ENCODE measurements at places on chromosomes 16 and 17. TPM values are rescaled to one million over a fixed set of nuclear protein-coding genes. Genes with fewer than 3 reads are reported as not detected.

Gene GRAPL
- total RNA-seq = 5.9 TPM

Gene ARL4D
- 3.2 TPM for total RNA-seq

Gene PLCG2
- total RNA-seq = 13.7 TPM

Gene RPL27
- 1,049 TPM for total RNA-seq

Gene WFIKKN1
- 0.44 TPM for total RNA-seq

Gene EFCAB5
- 0.60 TPM for total RNA-seq

Gene LITAFD
- total RNA-seq = not detected

Gene RND2
- total RNA-seq = 0.07 TPM

Gene ACSM2A
- not detected for total RNA-seq

Gene MTSS2
- total RNA-seq = 2.0 TPM

Gene PPL
- not detected for total RNA-seq

Gene NDUFAF8
- total RNA-seq = 71.9 TPM

Gene RNF112
- total RNA-seq = not detected

Gene XYLT2
- 63.9 TPM for total RNA-seq

Gene GP1BA
- total RNA-seq = not detected

Gene CD300E
- not detected for total RNA-seq

Gene TUFM
- 264 TPM for total RNA-seq

Gene ESRP2
- 0.10 TPM for total RNA-seq

Gene ATP1B2
- 0.54 TPM for total RNA-seq

Gene CIITA
- 12.0 TPM for total RNA-seq

Gene PPY
- not detected for total RNA-seq

Gene ADAM11
- total RNA-seq = 0.52 TPM

Gene FOXN1
- total RNA-seq = not detected

Gene MPP2
- total RNA-seq = 1.4 TPM

Gene PSMD12
- total RNA-seq = 87.4 TPM

Gene CIBAR2
- not detected for total RNA-seq

Gene HOXB2
- 32.8 TPM for total RNA-seq

Gene TPPP3
- not detected for total RNA-seq

Gene DUS1L
- total RNA-seq = 231 TPM

Gene TBC1D26
- total RNA-seq = not detected

Gene KRT39
- total RNA-seq = not detected

Gene EVI2A
- 47.9 TPM for total RNA-seq

Gene HIGD1B
- total RNA-seq = not detected

Gene SLC12A3
- not detected for total RNA-seq

Gene GLIS2
- total RNA-seq = 0.54 TPM

Gene IL17C
- total RNA-seq = not detected

Data from activated T-helper 1 cell treated with anti-CD3 and anti-CD28 coated beads, Interleukin-12 subunit alpha, Interleukin-12 subunit beta, Interleukin-2, Interleukin-4 antibody, amounts not matched to agents 30 ng/mL and 10 ng/mL and 1 ng/mL, durations not matched to agents 14 hours and 24 hours and 36 hours (primary cell).